ENCODE measurements at places on chromosomes 5 and 9. TPM values are rescaled to one million over a fixed set of nuclear protein-coding genes. Genes with fewer than 3 reads are reported as not detected.

GRCh38 chr9:134985451-134985850, 67.7 kb upstream of the FCN1 start:
- no peak for DNase-seq

Gene GRM6
- not detected for total RNA-seq

GRCh38 chr5:90606539-90606938, 47.9 kb downstream of the ADGRV1 start:
- DNase-seq = no peak

GRCh38 chr5:168701641-168702040, 122.5 kb upstream of the PANK3 start:
- no peak for DNase-seq

Gene PLPP6
- 6.0 TPM for total RNA-seq

DNA sequence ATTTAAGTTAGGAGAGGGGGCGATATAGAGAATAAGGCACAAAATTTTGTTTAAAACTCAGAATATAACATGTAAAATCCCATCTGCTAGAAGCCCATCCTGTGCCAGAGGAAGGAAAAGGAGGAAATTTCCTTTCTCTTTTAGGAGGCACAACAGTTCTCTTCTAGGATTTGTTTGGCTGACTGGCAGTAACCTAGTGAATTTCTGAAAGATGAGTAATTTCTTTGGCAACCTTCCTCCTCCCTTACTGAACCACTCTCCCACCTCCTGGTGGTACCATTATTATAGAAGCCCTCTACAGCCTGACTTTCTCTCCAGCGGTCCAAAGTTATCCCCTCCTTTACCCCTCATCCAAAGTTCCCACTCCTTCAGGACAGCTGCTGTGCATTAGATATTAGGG, 18.3 kb downstream of the MOCS2 start:
- DNase-seq = peak; percentile 47

- DNase-seq = no peak
Observed at GRCh38 chr5:116479776-116480675, 94.6 kb downstream of the SEMA6A start.

DNA sequence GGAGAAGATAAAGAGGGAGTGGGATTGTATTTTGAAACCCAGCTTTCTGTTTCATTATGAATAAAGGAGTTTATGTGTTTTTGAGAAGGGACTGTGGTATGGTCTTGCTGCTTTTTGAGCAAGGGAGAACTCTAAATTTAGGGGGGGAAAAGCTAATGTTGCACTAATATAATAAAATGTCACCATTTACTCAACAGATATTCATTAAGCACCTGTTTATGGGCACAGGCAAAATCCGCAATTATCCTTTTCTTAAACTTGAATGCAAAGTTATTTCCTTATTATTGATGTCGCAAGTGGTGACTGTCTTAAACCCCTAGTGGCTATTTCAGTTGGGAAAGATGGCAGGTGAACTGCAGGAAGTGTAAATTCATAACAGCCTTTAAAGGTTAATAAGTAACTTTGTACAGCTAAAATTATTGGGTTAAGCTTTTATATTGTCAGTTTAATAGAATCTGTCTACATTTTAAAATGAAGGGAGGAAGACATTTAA, 1.5 kb downstream of the CDC42SE2 start:
- DNase-seq = peak; percentile 76

- DNase-seq = no peak
Observed at GRCh38 chr9:73847536-73847935, 649.6 kb upstream of the RORB start.

Gene ADAMTSL2
- not detected for total RNA-seq

Gene IL3
- 71.3 TPM for total RNA-seq

DNA sequence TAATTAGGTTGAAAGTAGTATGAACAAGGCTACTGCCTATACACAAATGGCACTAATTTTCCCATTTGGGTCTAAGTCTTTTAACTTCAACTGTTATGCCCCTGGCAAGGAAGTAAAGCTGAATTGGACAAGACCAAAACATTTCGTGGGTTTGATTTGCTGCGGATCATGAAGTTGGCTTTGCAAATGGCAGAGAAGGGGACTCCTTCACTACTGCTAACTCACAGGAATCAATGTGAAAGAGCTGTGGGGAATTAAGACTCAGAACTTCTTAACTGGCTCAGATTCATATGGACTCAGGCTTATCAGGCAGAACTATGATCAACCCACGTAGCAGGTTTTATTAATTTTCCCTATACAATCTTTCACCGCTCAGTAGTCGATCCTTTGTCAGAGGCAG, 73.8 kb upstream of the IFNE start:
- DNase-seq = no peak

GRCh38 chr9:76090909-76091308, 200.4 kb downstream of the PCSK5 start:
- DNase-seq = no peak

DNA sequence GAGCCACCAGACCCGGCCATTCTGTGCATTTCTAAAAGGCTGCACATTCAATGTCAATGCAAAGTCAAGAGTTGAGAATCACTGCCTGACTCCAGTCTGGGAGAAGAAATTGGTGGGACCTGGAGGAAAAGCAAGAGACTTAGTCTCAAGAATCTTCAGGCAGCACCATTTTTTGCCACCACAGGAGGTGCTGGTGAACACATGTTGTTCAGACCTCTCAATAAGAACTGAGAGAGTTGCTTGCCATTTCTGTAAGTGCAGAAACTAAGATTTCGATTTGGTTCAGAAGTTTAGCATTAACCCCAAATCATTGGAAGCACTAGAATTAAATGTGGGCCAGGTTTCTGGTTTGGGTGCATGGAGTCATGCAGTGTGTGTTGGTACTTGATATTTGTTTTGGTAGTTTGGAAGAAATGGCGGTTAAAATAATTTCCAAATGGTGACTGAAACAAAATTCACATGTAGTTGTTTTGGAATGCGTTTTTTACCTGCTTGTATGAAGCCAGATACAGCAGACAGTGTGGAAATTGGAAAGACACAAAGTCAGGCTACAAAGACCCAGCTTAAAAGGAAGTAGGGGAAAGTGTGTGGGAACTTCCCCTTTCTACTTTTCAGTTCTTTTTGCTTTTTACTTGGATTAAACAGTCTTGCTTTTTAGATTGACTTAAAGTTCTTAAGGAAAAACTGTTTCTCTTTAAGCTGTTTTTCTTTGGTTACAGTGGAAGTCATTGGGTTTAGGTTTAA, 20.4 kb downstream of the PDE8B start:
- no peak for DNase-seq

Gene GLDC
- total RNA-seq = 1.1 TPM

Gene SH3PXD2B
- total RNA-seq = 0.19 TPM

DNA sequence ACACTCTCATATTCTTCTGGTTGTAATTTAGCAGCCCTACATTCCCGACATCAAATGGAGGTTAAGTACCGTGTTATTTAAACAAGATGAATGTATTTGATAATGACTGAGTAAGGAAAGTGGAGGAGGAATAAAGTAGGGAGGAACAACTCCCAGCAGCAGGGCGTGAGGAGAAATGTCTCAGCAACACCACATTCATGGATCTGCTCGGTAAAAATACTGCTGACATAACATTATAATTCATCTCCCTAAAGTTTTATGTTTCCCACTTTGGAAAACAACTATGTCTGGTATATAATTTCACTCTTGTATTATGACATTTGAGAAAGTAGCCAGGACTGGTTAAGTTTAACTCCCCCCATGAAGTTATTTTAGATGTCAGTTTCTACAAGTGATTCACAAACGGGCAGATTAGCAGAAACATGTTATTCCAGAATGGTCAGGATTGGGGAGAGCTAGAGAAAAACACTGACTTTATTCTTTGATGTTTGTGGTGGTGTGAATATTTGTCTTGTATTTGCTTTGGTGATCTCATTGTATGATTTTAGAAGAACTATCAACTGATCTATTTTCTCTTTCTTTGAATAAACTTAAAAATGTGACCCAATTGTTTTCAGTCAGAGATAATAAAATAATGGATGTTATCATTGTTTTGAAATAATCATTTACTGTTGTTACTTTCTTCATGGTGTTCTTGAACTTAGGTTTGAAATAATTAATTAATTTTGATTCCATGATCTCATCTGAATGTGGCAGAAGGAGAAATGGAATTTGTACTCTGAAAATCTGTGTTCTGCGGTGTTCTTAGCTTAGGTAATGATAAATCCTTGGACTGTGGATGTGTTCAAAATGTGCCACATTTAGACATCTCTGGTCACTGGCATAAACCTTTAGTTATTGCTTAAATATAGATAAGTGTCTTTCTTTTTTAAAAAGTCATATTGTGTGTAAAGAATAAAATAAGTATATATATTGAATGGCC, 303.6 kb upstream of the ZNF608 start:
- no peak for DNase-seq

All from activated CD4-positive, alpha-beta T cell treated with anti-CD3 and anti-CD28 coated beads, Interleukin-2, amount 10 ng/mL, durations not matched to agents 24 days and 14 days (primary cell).